ENCODE measurements at places on chromosomes 1 and 21.

- DNase-seq: no peak
Measured at GRCh38 chr1:218397752-218398339, 52.7 kb downstream of the TGFB2 start.

- no peak for DNase-seq
Measured at GRCh38 chr1:197360068-197360467, 92.0 kb downstream of the CRB1 start.

- DNase-seq: no peak
Measured at GRCh38 chr1:201259476-201260235, 23.6 kb upstream of the PKP1 start.

GRCh38 chr1:207603777-207604176 is 41.2 kb upstream of the CR1L start:
- DNase-seq: no peak

GRCh38 chr1:40862008-40862863 is at the start of gene CITED4:
CITED4 (minus strand) TSS chr1:40862363; CDS start chr1:40862127, 236 bp downstream.
- DNase-seq: peak; percentile 95

GRCh38 chr1:63861052-63861691 is 87.4 kb downstream of the ROR1 start:
- DNase-seq: no peak

DNA sequence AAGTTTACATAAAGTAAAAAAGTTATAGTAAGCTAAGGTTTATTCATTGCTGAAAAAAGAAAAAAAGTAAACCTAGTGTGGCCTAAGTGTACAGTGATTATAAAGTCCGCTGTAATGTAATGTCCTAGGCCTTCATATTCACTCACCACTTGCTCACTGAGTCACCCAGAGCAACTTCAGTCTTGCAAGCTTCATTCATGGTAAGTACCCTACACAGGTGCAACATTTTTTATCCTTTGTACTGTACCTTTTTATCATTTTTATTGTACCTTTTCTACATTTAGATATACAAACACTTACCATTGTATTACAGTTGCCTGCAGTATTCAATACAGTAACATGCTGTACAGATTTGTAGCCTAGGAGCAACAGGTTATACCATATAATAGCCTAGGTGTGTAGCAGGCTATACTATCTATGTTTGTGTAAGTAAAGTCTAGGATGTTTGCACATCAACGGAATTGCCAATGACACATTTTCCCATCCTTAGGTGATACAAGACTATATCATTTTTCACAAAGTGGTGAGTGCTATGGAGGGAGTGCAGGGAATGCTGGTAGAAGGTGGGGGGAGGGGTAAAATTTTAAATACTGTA is 58.0 kb upstream of the DMRTA2 start:
- no peak for DNase-seq

GRCh38 chr1:84583648-84584047 is 9.4 kb upstream of the CTBS start:
- no peak for DNase-seq

DNA sequence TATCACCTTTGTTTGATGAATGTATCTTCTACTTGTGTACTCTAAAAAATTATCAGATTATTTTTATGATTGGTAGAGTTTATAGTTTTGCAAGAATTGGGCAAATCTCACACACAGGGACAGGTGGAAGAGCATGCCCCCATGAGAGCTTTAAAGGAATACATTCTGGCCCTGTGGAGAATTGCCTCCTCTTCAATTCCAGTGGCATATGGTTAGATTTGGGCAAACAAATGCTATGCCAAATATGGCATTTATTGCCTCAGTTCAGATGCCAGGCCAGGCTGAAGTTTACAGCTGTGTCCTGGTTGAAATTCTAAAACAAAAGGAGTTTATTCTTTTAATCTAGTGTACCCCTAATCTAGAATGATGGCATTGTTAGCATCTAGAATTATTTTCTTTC is 162.4 kb upstream of the CACYBP start:
- no peak for DNase-seq

DNA sequence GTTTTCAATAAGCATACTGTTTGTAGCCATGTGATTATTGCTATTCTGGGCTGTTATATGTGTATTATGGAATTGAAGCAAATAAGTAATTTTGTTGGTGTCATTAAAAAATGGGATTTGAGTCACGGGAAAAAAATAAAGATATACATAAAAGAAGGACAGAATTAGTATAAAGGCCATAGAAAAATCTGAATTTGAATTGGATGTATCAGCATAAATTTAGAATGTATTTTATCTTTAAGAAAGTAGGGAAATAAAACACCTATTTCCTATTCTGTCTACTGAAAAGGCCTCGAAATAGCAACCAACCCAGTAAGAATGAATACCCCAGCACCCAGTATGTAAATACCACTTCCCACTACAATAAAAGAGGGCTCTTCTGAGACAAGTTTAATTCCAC is 185.9 kb downstream of the SLC45A1 start:
- DNase-seq: no peak

DNA sequence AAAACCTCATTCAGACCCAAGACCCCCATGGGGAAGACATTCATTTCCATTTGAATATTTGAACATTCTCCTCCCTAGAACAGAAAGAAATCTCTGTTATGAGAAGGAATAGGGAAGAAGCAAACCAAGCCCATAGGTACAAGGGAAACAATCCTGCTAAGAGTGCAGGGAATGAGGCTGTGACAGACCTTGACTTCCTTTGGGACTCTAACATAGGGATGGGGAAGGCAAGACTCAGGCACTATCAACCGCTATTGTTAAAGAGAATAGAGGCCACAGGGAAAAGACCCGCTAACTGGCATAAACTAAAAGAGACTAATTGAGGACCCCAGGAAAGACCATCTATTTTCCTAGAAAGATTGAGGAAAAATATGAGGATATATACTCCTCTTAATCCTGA is 117.8 kb upstream of the BRINP3 start:
- no peak for DNase-seq

- no peak for DNase-seq
Measured at GRCh38 chr1:167371030-167371429, 147.3 kb downstream of the CD247 start.

DNA sequence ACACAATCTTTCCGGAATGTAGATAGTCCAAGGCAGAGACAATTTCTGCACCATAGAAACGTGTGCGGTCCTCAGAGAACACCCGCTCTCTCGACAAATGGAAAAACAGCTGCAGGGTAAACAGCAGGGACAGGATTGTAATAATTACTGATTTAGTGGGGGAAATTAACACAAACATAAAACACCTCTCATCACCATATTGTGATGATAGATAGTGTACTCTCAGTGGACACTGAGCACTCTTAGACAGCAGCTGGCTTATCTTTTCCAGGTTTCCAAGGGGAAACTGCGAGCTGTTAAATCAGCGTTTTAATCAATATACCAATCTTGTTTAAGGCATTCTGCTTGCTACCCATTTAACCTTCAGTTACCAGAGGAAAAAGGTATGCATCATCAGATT is 277.1 kb downstream of the AKT3 start:
- DNase-seq: no peak

GRCh38 chr1:9443913-9444445 is 95.3 kb upstream of the SLC25A33 start:
- no peak for DNase-seq

DNA sequence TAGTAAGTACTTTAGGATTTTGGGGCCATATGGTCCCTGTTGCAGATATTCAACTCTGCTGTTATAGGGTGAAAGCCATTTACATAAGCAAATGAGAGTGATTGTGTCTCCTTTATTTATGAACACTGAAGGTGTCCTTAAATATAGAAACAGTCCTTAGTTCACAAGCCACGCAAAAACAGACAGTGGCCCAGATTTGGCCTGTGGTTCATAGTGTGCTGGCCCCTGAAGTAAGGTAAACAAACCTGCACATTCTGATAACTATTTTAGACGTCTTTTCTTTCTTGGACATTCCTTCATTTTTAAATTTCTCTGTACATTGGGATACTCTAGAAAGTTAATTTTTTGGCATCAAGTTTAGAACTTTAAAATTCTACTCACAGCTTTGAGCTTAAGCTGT is 23.5 kb downstream of the RAP1A start:
- no peak for DNase-seq

GRCh38 chr1:43799656-43800635 is 92.6 kb downstream of the ST3GAL3 start:
- DNase-seq: no peak

DNA sequence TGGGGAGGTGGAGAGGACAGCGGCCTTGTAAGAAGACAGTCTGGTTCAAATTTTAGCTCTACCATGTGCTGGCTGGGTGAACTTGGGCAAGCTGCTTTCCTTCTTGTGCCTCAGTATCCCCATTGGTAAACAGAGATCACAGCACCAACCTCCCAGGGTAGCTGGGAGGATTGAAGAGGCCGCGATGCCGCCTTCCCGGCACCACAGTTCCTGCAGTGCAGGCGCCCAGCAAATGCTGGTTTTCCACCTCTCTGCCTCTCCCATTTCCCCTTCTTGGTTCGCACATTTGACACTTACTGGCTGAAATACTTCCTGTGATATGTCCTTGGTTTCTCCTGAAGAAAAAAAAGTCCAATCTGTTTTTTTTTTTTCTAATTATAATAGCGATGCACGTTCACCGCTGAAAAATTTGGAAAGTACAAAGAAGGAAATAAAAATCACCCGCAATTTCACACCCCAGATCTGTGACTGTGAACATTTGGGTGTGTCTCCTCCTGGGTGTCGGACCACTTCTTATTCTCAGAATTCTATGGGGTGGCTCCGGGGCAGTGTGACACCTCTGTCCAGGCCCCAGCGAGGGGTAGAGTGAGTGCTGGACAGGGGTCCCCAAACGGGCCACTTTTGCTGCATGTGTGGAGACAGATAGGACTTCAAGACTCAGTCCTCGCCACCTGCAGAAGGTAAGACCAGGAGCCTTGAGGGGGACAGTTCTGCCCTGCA is 73.1 kb downstream of the RUNX3 start:
- DNase-seq: no peak

DNA sequence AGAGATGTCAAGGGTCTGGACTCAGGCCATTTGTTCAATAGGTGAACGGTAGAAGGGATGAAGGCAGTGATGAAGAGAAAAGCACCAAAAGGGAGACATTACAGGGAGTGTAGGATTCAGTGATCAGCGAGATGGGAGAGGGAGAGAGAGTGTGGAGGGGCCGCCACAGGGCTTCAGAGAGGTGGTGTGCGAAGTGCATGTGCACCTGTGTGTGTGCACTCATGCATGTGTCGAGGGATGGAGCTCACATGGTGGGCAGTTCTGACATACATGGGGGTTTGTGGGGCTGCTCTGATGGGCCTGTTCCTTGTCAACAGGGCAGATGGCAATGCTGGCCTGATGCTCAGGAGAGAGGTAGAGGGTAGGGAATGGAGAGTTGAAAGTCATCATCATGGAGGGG is 11.4 kb upstream of the KCNA2 start:
- DNase-seq: no peak

- DNase-seq: no peak
Measured at GRCh38 chr1:224211206-224211962, 28.3 kb downstream of the DEGS1 start.

- no peak for DNase-seq
Measured at GRCh38 chr1:34796990-34797389, 4.2 kb downstream of the GJA4 start.

DNA sequence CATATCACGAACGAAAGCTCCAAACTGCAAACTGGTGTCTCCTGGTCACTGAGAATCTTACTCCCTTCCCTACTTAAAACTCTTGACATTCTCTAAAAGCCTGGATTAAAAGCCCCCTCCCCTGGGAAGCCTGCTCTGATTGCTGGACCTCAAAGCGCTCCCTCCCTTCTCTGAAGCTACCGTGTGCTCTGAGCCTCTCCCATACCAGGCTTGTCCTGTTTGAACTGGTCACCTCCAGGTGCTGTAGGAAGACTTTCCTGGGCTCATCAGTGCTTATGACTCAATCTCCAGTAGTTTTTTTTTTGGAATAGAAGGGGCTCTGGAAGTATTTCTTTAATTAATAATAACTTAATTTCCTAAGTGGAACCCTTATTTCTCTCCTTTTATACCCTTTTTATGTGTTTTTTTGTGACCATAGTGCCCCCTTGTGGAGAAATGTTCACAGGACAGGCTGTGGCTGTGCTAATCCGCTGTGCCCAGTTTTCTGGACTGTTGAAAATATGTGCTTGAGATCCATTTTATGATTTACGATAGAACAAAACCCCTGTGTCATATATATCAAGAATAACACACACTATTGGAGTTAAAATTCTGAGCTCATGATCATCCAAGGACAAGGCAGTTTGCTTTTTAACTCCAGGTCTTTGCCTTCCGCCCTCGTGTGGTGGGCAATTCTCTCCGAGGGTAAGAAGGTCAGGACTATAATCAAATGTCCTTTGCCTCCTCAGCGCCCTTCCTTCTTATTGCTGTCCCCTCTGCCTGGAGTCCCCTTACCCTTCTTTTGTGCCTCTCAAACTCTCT is 16.9 kb downstream of the MTARC1 start:
- peak; percentile 66 for DNase-seq

DNA sequence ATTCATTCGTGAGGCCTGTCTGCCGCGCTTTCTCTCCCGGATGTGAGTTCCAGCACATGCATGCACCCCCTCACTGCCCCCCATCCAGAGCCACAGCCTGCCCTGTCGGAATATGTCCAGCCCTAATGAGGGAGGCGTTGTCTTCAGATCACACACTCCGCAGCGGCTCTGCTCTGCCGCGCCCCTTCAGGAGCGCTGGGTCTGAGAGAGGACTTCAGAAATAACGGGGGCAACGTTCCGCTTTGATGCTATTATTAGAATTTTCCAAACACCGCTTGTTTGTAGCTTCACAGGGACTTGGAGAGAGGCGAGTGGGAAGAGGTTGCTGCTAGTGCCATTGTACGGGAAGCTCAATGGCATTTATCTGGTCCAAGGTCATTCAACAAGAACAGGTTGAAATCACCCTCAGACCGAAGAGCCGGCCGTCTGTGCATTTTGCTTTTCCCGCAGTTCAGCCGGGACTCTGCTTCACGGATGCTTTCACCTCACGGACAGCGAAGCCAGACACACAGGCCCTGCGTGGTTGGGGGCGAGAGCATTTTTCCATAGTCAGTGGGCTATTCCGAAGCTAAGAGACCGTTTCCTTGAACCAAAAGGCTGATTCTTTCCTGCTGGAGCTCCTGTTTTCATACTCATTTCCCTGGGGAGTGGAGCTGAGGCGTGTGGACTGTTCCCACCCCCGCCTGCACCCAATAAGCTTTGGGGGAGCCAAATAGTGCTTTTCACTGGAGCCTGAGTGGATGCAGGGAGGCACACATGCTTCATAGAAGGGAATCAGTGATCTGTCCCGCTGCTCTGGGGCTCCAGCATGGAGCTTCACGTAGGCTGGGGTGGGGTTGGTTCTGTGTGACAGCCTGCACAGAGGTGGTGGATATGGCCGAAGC is 69.7 kb downstream of the GALNT2 start:
- DNase-seq: no peak

DNA sequence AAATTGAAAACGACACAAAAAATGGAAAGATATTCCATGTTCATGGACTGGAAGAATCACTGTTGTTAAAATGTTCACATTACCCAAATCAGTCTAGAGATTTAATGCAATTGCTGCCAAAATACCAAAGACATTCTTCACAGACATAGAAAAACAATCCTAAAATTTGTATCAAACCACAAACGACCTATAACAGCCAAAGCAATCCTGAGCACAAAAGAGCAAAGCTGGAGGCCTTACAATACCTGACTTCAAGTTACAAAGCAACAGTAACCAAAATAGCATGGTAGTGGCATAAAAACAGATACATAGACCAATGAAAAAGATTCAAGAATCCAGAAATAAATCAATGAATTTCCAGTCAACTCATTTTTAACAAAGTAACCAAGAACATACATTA is 1077.3 kb downstream of the KCNT2 start:
- no peak for DNase-seq

GRCh38 chr1:41784531-41785274 is 134.0 kb downstream of the HIVEP3 start:
- peak; percentile 44 for DNase-seq

GRCh38 chr1:147812799-147813198 is 52.4 kb upstream of the GJA5 start:
- no peak for DNase-seq

- no peak for DNase-seq
Measured at GRCh38 chr1:97500760-97501159, 420.1 kb downstream of the DPYD start.
